Stimulated activated CD8-positive, alpha-beta memory T cell treated with anti-CD3 and anti-CD28 coated beads, Interleukin-4, amount 100 ng/mL, for 48 hours (primary cell): ENCODE measurements at places on chromosomes 1 and 21.

- DNase-seq, result no peak
Measured at GRCh38 chr1:246270236-246270635, 236.8 kb downstream of the SMYD3 start.

- no peak for DNase-seq
Measured at GRCh38 chr1:207172885-207173284, 68.9 kb downstream of the C4BPA start.

GRCh38 chr1:228045871-228046270, 36.6 kb upstream of the ARF1 start:
- no peak for DNase-seq

DNA sequence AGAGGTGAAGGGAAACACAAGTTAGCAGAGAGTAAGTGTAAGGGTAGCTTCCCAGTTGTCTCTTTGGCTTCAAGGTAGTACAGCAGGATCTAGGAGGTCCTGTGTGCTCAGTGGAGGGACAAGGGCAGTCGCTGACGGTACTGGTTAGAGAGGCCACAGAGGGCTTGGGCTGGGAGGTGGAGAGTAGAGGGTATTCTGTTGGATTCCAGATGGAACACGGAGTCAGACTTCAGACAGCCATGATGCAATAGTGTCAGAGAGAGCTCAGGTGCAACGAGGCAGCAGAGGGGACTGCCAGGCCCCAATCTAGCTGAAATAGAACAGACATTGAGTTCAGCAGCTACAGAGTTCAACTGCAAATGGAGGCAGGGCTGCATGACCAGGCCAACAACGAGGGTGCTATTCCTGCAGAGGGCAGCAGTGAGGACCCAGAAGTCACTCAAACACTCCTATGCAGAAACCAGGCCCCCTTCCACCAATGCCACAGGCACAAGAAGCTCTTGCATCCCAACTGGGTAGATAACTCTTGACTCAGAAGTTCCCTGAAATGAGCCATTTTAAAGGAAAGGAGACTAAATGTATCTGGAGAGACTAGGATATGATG, 325.0 kb upstream of the ESRRG start:
- peak; percentile 25 for DNase-seq

- no peak for DNase-seq
Measured at GRCh38 chr1:24085546-24085945, 26.4 kb downstream of the MYOM3 start.

DNA sequence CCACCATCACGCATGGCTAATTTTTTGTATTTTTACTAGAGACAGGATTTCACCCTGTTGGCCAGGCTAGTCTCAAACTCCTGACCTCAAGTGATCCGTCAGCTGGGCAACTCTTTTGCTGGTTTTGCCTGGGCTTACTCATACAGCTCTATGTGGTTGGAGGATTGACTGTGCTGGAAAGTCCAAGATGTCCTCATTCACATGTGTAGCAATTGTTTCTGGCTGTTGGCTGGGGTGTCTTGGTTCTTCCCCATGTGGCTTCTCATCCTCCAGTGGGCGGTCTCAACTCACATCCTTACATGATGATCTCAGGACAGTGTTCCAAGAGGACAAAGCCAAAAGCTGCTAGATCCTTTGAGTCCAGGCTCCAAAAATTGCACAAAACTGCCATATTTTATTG, 53.3 kb downstream of the TEX35 start:
- peak; percentile 25 for DNase-seq

- DNase-seq, result no peak
Measured at GRCh38 chr1:77475641-77476040, 193.8 kb downstream of the AK5 start.

- no peak for DNase-seq
Measured at GRCh38 chr1:95286479-95286878, 52.5 kb downstream of the RWDD3 start.

- no peak for DNase-seq
Measured at GRCh38 chr1:248884632-248885295, 21.3 kb upstream of the PGBD2 start.

DNA sequence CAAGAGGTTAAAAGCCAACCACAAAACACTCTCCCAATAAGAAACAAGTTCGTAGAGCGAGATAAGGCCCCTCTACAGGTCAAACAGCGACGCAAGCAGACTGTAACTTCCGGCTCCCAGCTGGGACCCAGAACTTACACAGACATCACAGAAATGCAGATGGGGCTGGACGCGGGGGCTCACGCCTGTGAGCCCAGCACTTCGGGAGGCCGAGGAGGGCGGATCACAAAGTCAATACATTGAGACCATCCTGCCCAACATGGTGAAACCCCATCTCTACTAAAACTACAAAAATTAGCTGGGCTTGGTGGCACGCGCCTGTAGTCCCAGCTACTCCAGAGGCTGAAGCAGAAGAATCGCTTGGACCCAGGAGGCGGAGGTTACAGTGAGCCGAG, 11.1 kb downstream of the CCNL2 start:
- DNase-seq, result no peak

DNA sequence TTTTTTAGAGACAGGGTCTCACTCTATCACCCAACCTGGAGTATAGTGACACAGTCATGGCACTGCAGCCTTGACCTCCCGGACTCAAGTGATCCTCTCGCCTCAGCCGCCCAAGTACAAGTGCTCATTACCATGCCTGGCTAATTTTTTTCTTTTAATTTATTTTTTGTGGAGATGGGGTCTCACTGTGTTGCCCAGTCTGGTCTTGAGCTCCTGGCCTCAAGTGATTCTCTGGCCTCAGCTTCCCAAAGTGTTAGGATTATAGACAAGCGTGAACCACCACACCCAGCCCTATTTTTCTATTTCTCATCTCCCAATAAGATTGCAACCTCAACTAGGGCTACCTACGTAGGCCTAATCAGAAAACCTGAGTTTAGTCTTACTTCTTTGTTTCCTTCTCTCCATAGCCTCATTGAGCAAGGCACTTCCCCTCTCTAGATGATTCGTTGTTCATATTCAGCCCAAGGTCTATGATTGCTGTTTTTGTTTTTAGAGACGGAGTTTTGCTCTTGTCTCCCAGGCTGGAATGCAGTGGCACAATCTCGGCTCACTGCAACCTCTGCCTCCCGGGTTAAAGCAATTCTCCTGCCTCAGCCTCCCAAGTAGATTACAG, 1.1 kb upstream of the KPNA6 start:
- no peak for DNase-seq

DNA sequence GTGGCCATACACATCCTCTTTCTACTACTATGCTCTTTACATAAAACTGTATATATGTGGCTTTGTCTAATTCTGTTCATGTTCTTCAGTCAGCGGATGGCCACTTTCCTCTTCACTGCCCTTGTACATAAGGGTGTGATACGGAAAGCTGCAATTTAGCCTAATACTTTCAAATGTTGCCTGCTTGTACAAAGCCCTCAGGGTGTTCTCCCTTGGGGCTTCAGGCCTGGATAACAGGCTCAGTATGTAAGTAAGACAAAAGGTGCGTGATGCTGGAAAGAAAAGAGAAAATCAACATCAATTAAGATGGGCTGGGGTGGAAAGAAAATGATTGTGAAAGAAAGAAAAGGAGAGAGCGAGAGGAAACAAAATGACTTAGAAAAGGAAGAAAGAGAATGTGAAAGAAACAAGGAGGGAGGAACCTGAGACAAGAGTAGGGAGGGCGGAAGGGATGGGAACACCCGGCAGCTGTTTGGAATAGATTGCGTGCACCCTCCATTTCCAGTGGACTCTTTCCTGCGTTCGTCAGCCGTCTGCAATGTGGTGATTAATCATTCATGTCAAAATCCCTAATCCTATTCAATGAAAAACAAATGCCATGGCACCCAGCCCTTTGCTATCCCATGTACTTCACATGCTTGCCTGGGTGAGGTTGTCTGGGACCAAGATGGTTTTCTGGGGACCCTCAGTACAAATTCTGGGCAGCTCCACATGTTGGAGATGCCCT, 553.6 kb downstream of the NUF2 start:
- DNase-seq, result no peak

DNA sequence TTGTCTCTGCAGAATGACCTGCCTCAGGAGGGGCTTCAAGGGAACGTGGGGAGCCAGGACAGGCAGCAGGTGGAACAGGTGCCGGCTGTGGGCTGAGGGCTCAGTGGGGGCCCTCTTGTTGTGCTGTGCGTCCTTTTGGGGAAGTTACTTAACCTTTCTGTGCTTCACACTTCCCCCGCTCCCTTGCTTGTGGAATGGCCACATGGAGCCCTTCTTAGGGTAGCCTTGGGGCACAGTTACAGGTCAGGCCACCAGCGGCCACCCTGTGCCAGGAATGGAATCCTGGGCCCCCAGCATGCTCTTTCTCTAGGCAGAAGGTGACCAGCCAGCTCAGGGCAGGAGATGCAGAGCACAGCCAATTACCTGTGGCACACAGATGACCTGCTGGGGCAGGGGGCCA, 2.6 kb downstream of the IKBKE start:
- DNase-seq, result no peak

DNA sequence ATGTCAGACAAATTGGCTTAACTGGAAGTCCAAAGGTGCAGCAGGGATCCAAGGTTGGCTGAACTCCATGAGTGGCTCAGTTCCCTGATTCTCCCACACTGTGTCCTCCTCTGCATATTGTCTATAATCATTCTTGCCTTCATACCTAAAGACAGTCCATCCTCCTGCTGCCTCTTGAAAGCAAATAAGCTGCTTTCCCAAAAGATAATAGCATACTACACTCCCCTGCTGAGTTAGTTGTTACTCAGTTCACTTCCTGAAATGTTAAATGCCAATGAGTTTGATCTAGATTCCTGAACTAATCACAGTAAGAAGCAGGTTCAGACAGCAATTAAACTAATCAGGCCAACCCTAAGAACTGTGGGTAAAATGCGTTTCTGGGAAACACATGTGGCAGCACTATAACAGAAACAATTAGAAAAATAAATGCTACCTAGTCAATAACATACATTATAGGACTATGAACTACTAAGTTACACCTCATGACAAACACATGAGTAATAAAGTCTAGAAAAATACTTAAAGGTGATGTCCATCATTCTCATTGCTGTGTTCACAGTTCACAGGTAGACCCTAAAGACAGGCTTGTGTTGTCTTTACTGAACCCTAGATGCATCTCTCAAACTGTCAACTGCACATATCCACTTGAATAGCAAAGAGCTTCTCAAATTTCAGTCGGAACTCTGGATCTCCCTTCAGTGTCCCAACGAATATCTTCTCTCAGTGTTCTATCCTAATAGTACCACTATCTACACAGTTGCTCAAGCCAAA, 50.8 kb upstream of the BOLA1 start:
- DNase-seq, result no peak

DNA sequence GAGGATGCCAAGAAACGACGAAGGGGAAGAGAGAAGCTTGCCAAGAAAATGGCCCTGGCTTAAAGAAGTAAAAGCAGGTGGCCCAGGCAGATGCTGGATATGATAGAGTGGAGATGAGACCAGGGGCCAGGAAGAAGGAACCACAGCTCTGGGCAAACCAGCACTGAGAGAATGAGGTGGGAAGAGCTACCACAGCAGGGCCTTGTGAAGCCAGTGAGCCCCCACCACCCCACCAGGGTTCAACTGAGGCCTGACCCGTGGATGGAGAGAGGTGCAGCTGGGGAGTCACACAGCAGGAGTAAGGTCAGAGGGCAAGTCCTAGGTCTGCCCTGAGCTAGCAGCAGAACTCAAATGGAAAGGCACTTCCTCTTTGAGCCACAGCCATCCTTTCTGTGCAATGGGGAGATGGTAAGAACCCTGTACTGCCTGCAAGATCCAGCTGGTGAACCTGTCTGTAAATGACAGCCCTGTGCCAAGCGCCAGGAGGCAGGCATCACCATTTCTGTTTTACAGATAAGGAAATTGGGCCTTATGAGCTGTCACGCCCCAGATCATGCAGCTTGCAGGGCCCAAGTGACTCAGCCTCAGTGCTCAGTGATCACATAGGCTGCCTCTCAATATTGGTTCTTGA, 8.5 kb downstream of the SH3BGRL3 start:
- DNase-seq, result peak; percentile 80

GRCh38 chr21:43921571-43921978, 56.6 kb downstream of the AGPAT3 start:
- DNase-seq, result peak; percentile 38

DNA sequence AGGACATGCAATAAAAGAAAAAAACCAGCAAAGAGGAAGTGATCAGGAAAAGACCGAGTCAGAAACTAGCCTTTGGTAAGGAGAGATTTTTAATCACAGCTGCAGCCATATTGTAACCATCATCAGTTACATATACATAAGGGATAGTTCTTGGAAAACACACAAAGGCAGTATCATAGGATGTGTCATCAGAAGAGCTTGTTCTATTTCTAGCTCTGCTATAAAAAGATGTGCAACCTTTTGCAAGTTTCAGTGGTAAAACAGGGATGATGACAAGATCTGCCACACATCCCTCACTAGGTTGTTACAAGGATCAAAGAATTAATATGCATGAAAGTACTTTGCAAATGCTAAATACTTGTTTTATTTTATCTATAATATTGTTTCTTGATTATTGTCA, 342.0 kb downstream of the VAV3 start:
- DNase-seq, result no peak

DNA sequence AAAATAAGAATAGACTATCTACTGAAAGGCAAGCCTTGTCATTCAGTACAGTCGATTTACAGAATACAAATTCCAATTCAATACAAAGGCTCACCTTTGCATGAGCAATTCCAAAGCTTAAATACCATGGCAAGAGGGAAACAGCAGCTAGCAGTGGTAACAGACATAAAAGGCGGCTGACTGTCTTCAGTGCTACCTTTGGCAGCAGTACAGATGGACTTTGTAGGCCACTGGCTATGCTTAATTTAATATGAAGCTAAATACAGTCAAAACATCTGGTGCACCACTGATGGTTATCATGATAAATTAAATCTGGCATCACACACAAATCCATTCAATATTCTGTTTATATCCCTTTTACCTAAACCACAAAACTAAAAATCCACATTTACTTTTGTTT, 62.4 kb downstream of the RERE start:
- DNase-seq, result no peak
